ENCODE measurements at places on chromosomes 7 and 10. TPM values are rescaled to one million over a fixed set of nuclear protein-coding genes. Genes with fewer than 3 reads are reported as not detected.

GRCh38 chr10:94239696-94240095 lies 123.0 kb downstream of the NOC3L start:
- H3K27me3 ChIP-seq: peaks cover 14% of the 10 kb centered on the region
- H3K27ac ChIP-seq: no peak overlapping the region
- H3K36me3 ChIP-seq: no peaks in the 10 kb centered on the region
- H3K4me1 ChIP-seq: no peaks in the 10 kb centered on the region

- H3K36me3 ChIP-seq: no peaks in the 10 kb centered on the region
- H3K27ac ChIP-seq: no peak overlapping the region
- peaks cover 2% of the 10 kb centered on the region for H3K27me3 ChIP-seq
- no peak overlapping the region for H3K4me3 ChIP-seq
- peaks cover 12% of the 10 kb centered on the region for H3K4me1 ChIP-seq
Observed at GRCh38 chr7:50466815-50467585, 16.9 kb upstream of the FIGNL1 start.

DNA sequence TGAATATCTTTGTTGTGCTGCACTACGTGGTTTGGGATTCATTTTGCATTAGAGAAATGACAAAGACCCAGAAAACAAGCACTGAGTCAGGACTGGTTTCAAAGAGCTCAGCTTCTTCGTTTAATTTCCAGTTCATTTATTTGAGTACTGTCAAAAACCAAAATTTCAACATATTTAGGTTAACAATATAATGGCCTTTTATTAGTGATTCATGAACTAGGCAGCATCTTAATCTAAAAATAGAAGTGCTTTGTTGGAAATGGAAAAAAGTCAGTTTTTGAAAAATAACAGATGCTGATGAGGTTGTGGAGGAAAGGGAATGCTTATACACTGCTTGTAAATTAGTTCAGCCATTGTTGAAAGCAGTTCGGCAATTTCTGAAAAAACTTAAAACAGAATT lies 856.4 kb downstream of the LRMDA start:
- H3K4me1 ChIP-seq: no peaks in the 10 kb centered on the region
- no peak for DNase-seq
- no peak overlapping the region for H3K27ac ChIP-seq
- H3K27me3 ChIP-seq: no peaks in the 10 kb centered on the region

FAM131B gene
- 1.9 TPM for total RNA-seq

GRCh38 chr10:123143162-123143824 lies 4.6 kb upstream of the HMX2 start:
- no peak overlapping the region for H3K4me3 ChIP-seq
- H3K27me3 ChIP-seq: peaks cover 85% of the 10 kb centered on the region
- H3K36me3 ChIP-seq: no peaks in the 10 kb centered on the region
- peaks cover 48% of the 10 kb centered on the region for H3K4me1 ChIP-seq

GRCh38 chr10:34905200-34905927 lies 90.3 kb upstream of the PARD3 start:
- H3K4me3 ChIP-seq: no peak overlapping the region
- H3K27me3 ChIP-seq: no peaks in the 10 kb centered on the region
- no peaks in the 10 kb centered on the region for H3K4me1 ChIP-seq
- H3K36me3 ChIP-seq: no peaks in the 10 kb centered on the region
- no peak overlapping the region for H3K27ac ChIP-seq

GRCh38 chr10:113298616-113299015 lies 254.2 kb upstream of the HABP2 start:
- no peak overlapping the region for H3K27ac ChIP-seq
- no peaks in the 10 kb centered on the region for H3K36me3 ChIP-seq
- no peak for DNase-seq
- H3K27me3 ChIP-seq: peaks cover 18% of the 10 kb centered on the region
- H3K4me1 ChIP-seq: no peaks in the 10 kb centered on the region
- no peak overlapping the region for H3K4me3 ChIP-seq

DNA sequence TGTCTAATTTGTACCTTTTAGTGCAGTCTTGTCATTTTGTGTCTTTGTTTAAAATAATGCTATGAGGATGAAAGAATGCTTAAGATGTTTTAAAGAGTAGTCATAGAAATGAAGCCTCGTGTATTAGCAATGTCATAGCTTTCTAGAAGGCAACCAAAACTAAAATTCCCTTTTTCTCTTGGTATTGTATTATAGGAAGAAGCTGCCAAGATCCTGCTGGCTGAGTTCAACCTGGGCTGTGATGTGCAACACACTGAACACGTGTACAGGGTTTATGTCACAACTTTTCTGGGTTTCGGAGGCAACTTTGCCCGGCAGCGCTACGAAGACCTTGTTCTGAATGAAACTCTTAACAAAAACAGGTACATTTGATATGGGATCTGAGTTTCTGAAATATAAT lies 36.2 kb downstream of the COX15 start:
- H3K27me3 ChIP-seq: no peaks in the 10 kb centered on the region
- DNase-seq: no peak
- no peak overlapping the region for H3K4me3 ChIP-seq
- peaks cover 19% of the 10 kb centered on the region for H3K36me3 ChIP-seq

CALML5 gene
- total RNA-seq: not detected

DNA sequence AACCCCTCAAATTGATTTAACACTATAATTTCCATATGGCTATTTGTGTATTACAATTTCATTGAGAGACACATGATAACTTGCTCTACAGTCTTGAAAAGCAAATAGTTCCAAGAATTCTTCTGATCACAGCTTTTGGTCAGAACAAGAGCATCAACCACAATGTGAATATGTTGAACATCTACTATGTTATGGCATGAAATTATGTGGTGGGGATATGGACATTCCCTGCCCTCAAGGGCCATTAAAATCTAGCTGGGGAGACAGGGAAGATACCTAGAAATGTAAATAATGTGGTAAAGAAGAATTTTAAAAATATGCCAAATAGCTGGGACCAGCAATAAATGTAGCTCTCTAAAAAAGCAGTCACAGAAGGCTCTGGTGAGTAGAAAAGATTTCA lies 262.2 kb downstream of the FZD1 start:
- DNase-seq: no peak
- no peak overlapping the region for H3K4me3 ChIP-seq
- no peaks in the 10 kb centered on the region for H3K36me3 ChIP-seq
- no peaks in the 10 kb centered on the region for H3K27me3 ChIP-seq
- no peak overlapping the region for H3K27ac ChIP-seq
